ENCODE measurements at places on chromosomes 4 and X.

DNA sequence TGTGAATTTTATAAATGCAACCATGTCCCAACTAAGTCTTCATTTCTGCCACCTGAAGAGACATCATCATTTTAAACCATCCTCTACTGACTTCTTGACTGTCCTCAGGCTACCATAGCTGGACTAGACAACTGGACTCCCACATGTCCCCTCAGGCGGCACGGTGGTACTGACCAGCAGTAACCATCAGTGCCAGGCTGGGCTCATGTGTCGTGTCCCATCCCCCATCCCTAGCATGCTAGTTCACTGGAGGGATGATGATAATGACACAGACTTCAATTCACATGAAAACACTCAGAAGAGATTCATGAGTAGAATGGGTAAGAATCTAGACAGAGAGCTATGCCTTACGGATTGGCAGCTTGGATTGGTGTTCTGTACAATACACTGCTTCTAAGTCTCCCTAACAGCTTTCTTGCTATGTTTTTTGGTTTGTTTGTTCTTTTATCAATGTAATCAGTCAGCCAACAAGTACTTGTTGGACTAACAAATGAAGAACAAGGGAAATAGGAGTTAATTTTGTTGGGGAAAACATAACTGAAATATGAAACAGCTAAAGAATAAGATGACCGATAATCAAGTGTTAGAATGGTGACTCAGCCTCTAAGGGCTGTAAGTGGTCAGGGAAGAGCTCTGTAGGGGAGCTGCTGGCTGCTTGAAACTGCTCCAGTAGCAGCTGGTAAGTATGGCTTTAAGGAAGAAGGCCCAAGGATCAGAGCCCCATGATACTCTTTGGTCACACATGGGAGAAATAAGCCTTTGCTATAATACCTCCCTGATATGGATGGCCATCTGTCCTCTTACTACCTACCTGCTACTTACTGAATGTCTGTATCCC is 10.3 kb downstream of the ZDHHC9 start:
- no peak for DNase-seq

- DNase-seq, result no peak
Observed at GRCh38 chr4:33625748-33626147, 2618.6 kb downstream of the ARAP2 start.

- no peak for DNase-seq
Observed at GRCh38 chr4:104010722-104011121, 290.9 kb upstream of the TACR3 start.

GRCh38 chr4:77001907-77002306 is 52.4 kb downstream of the SEPTIN11 start:
- DNase-seq, result no peak

DNA sequence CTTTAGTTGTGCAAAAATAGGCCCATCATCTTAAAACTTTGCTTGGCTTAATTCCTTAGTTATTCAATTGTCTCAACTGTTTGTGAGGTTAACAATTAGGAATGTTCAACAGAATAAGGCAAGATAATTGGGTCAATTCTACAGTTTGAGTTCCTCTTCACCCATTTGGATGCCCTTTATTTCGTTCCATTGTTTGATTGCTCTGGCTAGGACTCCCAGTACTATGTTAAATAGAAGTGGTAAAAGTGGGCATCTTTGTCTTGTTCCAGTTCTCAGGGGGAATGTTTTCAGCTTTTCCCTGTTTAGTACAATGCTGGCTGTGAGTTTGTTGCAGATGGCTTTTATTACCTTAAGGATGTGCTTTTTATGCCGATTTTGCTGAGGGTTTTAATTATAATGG is 761.5 kb upstream of the GRIA3 start:
- DNase-seq, result no peak

DNA sequence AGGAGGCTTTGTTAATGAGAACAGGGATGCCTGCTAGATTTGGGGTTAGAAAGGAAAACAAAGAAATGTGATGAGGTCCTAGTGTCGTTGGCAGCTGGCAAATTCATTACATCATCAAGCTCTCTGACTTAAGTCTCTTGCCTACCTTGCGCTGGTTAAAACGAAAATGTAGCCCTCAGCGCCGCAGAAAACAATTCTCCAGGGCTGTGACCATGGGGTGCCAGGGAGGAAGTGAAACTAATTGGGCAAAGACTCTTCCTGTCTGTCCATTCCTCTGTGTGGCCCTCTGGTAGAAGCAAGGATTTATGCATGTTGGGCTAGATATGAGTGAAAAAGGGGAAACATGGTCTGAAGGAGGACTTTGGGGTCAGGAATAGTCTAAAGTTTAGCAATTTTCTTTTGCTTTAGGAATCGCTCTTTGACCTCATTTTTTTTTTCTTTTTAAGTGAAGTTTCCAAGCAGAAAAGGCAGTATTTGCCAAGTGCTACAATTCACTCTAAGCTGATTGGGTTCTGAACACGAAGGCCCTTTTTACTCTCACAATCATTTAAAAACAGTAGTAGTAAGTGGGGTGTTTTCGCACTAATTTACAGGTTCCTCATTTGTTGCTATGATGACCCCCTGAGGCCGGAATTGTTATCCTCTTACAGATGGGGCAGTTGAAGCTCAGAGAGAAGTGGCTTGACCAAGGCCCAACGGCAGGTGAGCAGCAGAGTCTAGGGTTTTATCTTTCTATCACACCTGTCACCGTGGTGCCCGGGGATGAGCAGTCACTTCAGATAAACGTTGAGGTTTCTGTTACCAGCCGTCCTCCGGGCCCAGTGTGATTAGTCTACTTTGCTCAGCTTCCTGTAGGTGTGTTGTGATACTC is 27.3 kb upstream of the CHRNA9 start:
- peak; percentile 86 for DNase-seq

DNA sequence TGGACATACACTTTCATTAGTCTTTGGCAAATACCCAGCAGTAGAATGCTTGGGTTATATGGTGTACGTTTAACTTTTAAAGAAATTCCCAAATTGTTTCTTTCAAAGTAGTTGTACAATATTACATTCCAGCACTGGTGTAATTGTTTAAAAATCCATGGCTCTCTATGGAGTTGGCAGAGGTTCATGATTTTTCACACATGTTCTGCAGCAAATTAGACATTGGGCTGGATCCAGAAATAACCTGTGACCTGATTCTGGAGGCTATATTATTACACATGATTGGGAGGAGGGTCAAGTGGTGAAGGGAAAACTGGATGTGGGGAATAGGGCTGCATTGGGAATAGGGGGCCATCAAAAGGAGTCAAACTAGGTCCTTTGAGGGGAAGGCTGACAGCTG is 41.9 kb downstream of the MAMLD1 start:
- DNase-seq, result no peak

DNA sequence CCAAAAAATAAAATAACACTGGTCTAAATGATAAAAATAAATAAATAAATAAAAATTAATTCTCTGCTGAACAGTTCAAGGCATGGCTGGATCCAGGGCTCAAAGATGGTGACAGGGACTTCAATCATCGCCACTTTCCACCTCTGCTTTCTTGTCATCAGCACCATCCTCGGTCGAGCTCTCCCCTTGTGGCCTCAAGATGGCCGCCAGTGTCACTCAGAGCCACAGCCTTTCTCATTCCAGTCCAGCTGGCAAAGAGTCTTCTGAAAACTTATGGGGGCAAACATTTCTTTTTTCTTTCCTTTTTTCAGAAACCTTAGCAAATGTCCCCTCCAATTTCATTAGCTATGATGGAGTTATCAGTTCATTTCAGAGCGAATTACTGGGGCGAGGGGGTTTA is 119.5 kb downstream of the RAB28 start:
- no peak for DNase-seq

DNA sequence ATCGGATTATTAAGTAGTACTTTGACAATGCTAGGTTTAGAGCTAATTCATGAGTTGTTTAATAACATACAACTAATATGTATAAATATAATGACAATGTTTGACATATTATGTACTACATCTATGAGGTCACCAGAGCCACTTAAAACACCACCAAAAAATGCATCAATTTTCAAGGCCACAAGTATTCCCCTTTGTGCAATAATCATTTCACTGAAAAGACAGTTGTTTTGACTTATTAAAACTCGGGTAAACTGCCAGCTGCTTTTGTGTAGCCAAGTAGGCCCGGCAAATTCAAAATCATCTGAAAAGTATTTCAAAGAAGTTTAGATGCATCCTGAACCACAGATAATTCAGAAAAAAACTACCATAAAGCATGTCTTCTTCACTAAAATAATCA is 48.7 kb downstream of the CLOCK start:
- no peak for DNase-seq

GRCh38 chr4:28475381-28475780 is 1614.7 kb downstream of the STIM2 start:
- DNase-seq, result no peak

All from hematopoietic multipotent progenitor cell treated with erythropoietin and hydrocortisone succinate and interleukin-3 and kit ligand, for 6 days (in vitro differentiated cells).